ENCODE measurements at places on chromosomes 5 and 9.

DNA sequence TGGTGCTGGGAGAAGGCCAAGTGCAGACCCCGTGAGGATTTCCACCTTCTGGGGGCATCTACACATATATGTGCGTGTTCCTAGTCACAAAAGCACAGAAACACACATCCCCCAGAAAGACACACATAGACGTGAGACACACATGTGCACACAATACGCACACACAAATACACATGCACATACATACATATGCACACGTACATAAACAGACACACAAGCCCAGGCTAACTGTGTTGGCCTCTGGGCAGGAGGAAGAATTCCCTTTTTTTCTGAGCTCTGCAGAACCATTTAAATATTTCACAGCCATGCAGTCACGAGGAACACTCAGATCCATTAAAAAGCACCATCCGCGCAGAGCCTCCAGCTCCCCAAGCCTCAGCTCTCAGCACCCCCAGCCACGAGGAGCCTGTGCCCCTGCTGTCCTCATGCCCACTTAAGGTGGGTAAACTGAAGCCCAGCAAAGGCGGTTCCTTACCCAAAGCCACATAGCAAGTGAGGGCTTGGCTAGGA lies 5.3 kb downstream of the NINJ1 start:
- DNase-seq = no peak

DNA sequence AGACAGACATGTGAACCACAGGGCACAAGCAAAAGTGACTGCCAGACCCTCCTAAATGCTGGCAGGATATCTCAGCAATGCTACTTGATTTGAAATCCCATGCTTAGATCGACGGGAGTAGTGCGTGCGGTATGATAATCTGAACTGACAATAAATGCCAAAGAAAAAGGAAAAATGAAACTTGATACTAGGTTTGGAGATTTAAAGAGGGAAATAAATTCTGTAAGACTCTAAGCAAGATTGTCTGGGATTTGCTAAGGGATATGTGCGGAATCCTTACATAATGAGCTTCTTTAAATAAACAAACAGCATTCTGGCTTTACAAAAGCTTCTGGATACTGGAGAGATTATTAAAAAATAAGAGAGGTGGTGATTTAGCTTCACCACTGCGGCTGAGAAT lies 203.6 kb downstream of the CAAP1 start:
- DNase-seq = no peak

DNA sequence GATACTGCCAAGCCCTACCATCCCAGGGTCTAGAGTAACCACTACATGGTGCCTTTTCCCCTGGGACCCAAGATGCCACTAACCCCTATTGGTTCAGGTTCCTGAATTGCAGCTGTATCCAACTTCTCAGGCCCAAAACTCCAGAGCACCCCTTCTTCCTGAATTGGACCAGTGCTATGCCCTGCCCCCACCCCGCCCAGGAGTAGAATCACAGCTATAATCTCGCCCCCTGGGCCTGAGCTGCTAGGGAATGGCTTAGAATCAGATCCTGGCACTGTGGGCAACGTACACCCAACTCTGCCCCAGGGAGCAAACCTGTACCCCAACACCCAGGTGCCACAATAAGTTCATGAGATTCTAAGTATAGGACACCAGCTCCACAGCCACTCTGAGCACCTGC lies 206.3 kb downstream of the CACNA1B start:
- no peak for DNase-seq

DNA sequence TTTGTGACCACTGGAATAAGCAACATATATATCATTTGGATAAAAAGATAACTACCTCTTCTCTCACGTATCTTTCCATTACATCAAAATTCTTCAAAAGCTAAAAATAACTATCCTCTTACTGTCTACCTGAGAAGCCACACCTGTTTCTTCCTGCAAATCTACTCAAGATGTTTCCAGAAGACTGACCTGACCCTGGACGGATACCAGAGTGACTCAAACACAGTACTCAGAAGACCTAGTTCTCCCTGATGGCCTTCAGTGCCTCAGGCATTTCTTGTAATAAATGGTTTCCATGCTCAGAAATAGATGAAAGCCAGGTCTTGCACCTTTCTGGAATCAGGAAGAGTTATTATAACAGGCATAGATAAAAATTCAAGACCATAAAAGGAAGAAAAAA lies 245.9 kb upstream of the PIK3R1 start:
- no peak for DNase-seq

GRCh38 chr9:124660341-124660801 lies 110.7 kb downstream of the NR6A1 start:
- DNase-seq = peak; percentile 68

DNA sequence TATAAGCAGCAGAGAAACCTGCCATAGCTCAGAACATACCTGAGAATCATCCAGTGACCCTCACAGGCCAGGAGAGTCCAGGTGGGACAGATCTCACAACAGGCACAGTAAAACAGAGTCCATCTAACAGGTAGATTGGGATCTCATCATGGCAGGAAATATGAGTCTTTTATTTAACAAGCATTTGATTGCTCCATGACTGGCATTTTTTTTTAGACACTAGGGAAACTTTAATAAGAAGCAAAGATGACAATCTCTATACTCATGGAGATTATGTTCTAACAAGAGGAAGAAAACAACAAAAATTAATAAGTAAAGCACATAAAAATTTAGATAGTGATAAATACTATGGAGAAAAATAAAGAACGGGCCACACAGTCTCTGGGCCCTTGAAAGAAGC lies 12.5 kb upstream of the PUM3 start:
- no peak for DNase-seq

GRCh38 chr5:41369799-41370198 lies 140.6 kb downstream of the PLCXD3 start:
- no peak for DNase-seq

DNA sequence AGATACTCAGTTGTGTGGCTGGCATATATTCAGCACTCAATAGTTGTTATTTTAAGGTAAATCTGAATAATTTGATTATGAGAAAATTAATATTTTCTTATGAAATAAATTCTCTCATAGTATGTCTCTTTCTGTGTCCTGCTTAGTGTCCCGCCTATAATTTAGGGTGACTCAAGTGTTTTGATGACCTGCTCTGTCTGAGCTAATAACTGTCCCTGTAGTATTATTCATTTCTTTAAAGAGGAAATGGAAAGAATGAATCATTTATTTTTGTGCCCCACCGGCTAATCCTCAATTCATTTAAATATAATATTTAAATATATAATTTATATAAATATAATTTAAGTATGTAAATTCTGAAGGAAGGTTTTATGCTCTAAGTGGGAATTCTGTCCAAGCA lies 4.1 kb downstream of the SLC1A1 start:
- DNase-seq = no peak

GRCh38 chr5:160363211-160363610 lies 7.2 kb downstream of the C1QTNF2 start:
- DNase-seq = no peak

GRCh38 chr9:106953174-106953573 lies 90.2 kb downstream of the ZNF462 start:
- no peak for DNase-seq

GRCh38 chr5:9239071-9239470 lies 306.8 kb downstream of the SEMA5A start:
- no peak for DNase-seq

DNA sequence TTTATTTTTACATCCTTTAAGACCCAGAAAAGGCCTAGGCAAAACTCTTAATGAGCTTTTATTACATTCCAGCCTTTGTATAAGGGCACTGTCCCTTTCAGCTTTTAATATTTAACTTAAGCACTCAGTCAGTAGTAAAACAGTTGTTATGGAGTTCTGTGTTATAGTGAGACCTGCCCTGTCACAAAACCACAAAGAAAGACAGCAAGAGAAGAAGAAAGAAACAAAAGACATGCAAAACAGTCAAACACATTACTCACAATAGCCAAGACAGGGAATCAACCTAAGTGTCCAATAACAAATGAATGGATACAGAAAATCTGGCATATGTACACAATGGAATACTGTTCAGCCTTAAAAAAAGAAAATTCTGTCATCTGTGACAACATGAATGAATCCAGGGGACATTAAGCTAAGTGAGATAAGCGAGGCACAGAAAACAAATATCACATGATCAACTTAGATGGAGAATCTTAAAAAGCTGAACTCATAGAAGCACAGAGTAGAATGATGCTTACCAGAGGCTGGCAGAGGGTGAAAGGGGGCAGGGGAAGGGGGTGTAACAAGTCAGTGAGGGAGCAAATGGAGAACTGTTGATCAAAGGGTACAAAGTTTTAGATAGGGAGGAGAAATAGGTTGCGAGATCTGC lies 63.8 kb upstream of the CCNG1 start:
- no peak for DNase-seq

GRCh38 chr5:154319736-154320135 lies 126.1 kb upstream of the SAP30L start:
- no peak for DNase-seq

- DNase-seq = no peak
These were observed 52.7 kb downstream of the RXRA start for GRCh38 chr9:134378901-134379338.

- no peak for DNase-seq
These were observed 4.8 kb downstream of the RAD50 start for GRCh38 chr5:132561601-132562000.

DNA sequence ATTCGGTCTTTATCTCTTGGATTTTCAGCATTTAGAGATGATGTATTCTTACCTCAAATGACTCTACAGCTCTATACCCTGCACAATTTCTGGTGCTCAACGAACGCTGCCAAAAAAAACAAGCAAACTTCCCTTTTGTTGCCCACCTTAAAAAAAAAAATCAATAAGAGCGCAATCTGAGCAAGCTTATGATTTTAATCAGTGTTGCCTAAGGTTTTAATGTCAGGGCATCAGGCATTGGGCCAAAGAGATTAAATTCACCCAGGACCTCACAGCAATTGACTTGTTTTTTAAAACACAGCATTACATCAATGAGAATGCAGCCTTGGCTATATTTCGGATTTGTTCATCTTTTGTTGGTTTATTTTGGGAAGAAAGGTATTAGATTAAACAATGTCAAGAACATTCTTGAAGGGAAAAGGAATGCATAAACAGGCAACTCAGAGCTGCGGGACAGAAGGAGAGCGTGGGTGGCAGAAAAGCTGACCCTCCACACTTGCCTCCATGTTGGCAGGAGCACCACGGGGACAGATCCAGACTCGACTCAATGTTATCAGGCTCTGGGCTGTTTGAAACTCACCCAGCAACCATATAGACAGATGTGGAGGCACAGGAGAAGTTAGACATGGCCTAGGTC lies 127.5 kb upstream of the DAPK1 start:
- DNase-seq = no peak

- DNase-seq = no peak
These were observed 447.4 kb upstream of the WWC1 start for GRCh38 chr5:167843881-167844572.

- no peak for DNase-seq
These were observed 28.3 kb upstream of the STOM start for GRCh38 chr9:121398374-121398773.

DNA sequence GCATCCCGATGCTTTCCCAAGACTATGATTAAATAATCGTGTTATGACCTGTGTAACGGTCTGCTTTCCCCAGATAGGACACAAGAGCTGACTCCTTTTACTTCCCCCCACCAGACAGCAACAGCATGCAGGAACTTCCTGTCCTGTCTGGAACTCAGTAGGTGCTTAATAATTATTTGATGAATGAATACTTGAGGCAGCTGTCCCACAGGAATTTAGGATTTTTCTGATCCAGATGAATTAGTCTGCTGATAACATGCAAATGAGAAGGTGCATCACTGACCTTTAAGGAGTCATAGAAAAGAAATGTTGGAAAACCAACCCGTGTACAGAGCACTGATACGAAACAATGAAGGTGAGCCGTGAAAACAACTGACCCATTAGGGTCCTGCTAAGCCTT lies 12.2 kb downstream of the RNF130 start:
- DNase-seq = no peak

- no peak for DNase-seq
These were observed 41.3 kb upstream of the ITGA2 start for GRCh38 chr5:52947851-52948250.

GRCh38 chr9:16453390-16453789 lies 417.1 kb downstream of the BNC2 start:
- no peak for DNase-seq

GRCh38 chr5:17212996-17213395 lies 4.4 kb upstream of the BASP1 start:
- DNase-seq = no peak

DNA sequence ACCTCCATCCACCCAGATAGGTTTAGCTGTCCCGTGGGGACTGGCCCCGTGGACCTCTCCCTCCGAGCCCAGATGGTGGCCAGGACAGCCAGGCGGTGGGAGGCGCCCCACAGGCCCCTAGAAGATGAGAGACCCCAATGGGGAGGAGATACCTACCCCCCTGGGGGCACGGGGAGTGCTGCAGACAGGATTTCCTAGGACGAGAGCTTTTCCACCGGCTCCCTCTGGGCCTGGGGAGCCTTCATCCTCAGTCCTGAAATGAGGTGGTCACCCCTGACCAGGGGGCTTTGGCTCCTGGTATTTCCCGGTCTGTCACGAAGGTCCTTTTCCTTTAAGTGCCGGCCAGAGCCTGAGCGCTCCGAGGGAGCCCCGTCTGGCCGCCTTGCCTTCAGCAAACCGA lies 46.8 kb downstream of the MRPL36 start:
- no peak for DNase-seq

- no peak for DNase-seq
These were observed 923.0 kb upstream of the SEMA6A start for GRCh38 chr5:117497601-117498000.

- no peak for DNase-seq
These were observed 106.1 kb upstream of the OSMR start for GRCh38 chr5:38739705-38740045.

GRCh38 chr5:173772384-173773059 lies 115.6 kb upstream of the CPEB4 start:
- DNase-seq = no peak

- no peak for DNase-seq
These were observed 47.3 kb upstream of the TRMT10B start for GRCh38 chr9:37706290-37706689.

- DNase-seq = no peak
These were observed 4.5 kb downstream of the CORO2A start for GRCh38 chr9:98187926-98188325.

DNA sequence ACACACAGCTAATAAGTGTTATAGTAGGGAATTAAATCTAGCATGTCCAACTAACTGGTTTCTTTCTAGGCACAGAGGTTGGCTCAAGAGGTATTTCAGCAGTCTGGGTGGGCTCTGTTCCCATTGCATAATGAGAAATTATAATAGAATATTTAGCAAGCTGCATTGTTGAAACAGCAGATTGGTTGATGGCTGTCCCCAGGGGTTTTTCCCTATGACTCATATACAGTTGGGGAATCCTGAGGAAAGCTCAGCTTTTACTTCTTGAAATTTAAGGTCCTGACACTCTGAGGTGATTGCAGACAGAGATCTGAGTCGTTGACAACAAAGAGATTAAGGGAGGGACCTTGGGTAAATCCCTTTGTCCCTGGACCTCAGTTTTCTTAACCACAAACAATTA lies 38.3 kb upstream of the TNFSF8 start:
- DNase-seq = no peak

All from NCI-H1048 (cell line).